ENCODE measurements at places on chromosomes 11 and 22. TPM values are rescaled to one million over a fixed set of nuclear protein-coding genes. Genes with fewer than 3 reads are reported as not detected.
A peak's percentile ranks its signal among the peaks of the same experiment; 100 is the strongest.

GRCh38 chr11:11280826-11281225 is 72.2 kb downstream of the CSNK2A3 start:
- no peak for DNase-seq

DNA sequence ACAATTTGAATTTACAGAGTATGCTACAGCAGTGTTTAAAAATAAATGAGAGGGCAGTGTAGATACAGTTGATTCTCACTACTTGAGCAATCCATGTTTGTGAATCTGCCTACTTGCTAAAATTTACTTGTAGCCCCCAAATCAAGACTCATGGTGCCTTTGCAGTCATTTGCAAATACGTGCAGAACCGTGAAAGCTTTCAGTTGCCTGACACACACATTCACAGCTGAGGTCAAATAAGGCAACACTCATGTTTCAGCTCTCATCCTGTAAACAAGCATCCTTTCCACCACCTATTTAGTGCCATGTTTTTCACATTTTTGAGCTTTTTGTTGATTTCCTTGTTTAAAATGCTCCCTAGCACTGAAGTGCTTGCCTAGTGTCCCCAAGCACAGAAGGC is 32.5 kb upstream of the RASL10A start:
- no peak for DNase-seq

GRCh38 chr11:61023086-61023965 is 51.8 kb downstream of the CD6 start:
- DNase-seq, result no peak

The PTGDR2 gene
- total RNA-seq, result 1.2 TPM

- no peak for DNase-seq
Measured at GRCh38 chr22:24404561-24405275, 22.7 kb upstream of the ADORA2A start.

DNA sequence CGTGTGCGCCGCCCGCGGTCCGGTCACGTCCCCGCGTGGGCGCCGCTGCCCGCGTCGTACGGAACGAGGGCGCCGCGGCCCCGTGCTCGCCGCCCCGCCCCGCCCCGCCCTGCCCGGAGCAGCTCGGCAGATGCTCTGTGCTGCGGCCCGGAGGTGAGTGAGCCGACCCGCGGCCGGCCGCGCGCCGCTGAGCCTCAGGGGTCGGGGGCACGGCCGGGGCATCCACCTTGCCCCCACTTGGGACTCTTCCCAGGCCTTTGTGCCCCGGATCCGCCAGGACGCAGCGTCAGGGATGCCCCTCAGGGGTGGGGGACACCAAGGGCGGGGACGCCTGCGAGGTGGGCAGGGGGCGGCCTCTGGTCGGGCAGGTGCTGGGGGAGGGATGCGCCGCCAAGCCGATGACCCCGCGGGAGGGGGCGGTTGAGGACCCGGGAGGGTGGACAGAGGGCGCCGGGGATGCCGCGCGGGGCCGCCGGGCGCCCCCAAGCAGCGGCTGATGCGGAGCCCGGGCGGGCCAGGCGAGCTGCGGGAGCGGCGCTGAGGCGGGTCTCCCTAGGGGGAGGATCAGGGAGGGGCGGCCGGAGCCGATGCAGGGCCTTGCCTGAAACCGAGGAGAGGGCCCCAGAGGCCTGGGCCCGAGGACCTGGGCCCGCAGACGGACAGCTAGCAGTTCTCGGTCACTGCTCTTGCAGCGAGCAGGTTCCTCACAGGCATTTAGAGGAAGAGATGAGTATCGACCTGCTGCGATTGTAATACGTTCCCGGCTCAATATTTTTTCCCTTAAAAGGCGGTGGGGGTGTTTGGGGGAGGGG is at the start of gene GNAZ:
Gene GNAZ (plus strand): TSS at position 102 of the 812 bp plus-strand sequence. CDS start 25,177 bp downstream, outside the sequence.
- peak; percentile 51 for DNase-seq

DNA sequence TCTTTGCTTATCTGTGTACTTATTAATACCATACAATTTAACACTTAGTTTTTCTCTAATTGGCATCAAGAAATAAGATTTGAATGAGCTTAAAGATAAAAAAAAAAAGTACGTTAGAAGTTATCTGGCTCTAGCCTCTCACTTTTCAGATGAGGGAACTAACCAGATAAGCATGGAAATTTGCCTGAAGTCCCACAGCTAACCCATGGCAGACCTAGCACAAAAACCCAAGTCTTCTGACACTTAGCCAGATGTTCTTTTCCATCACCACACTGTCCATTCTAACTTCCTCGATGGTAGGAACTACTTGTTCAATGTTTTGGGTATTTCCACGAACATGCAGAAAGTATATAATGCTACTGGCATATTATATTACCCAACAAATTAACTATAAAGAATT is 7.4 kb upstream of the SOX6 start:
- no peak for DNase-seq

GRCh38 chr11:90407350-90407749 is 184.5 kb upstream of the CHORDC1 start:
- no peak for DNase-seq

The SHISA8 gene
- not detected for total RNA-seq

The LARGE2 gene
- total RNA-seq, result 4.3 TPM

Measured in hepatocyte (in vitro differentiated cells).